NCI-H187 (cell line): ENCODE measurements at places on chromosomes 16 and 17.
A peak's percentile ranks its signal among the peaks of the same experiment; 100 is the strongest.

DNA sequence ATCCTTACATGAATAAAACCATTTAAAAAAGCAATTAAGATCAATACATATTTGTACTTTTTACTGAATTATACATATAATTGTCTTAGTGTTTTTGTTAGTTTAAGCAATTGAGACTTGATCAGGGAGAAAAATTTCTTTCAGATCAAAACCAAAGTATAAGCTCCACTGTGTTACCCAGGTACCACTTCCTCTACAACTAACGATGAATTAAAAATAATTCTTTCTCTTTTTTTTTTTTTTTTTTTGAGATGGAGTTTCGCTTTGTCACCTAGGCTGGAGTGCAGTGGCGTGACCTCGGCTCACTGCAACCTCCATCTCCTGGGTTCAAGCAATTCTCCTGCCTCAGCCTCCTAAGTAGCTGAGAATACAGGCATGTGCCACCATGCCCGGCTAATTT is 6.8 kb downstream of the FBXO47 start:
- DNase-seq, result no peak

DNA sequence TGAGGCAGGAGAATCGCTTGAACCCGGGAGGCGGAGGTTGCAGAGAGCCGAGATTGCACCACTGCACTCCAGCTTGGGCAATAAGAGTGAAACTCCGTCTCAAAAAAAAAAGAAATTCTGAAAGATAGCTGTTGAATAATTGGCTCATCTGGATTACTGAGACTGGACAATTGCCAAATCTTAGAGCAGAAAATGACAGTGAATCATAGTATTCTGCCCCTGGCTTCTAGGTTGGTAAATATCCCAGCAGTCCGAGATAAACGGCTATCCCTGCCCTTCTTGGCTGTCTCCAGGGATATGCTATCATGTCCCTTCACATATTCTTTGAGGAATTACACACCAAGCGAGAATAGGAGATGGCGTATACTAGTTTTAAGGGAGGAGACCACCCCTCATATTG is 35.5 kb upstream of the METTL16 start:
- DNase-seq, result no peak

DNA sequence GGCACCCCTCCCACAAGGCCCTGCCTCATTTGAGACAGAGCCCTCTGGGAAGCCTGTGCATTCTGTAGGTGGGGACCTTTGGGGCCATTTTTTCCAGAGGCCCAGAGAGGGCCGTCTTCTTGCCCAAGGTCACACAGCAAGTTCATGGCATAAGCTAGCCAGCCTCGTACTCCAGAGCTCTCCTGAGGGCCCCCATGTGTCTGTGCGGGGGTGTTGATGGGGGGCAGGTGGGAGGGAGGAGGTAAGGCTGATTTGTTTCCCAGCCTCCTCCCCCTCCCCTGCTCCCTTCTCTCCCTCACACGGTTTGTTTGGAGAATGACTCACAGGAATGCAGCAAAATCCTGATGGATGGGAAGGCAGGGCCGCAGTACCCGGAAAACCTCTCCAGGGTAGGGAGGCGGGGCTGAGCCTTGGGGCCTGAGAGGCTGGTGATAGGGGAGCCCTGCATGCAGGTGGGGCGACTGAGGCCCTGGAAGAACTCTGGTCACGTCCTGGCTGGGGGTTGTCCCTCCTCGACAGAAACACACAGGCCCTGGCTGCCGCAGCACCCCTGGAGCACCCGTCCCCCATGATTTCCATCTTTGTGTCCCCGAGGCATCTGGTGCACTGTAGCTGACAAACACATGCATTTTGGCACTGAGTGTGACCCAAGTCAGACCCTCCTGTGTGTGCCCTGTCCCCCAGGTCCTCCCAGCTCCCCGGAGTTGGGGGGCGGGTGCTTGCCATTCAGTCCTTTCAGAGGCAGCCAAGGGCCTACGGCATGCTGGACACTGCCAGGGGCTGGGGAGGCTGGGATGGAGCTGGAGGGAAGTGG is 29.7 kb downstream of the RAI1 start:
- no peak for DNase-seq

DNA sequence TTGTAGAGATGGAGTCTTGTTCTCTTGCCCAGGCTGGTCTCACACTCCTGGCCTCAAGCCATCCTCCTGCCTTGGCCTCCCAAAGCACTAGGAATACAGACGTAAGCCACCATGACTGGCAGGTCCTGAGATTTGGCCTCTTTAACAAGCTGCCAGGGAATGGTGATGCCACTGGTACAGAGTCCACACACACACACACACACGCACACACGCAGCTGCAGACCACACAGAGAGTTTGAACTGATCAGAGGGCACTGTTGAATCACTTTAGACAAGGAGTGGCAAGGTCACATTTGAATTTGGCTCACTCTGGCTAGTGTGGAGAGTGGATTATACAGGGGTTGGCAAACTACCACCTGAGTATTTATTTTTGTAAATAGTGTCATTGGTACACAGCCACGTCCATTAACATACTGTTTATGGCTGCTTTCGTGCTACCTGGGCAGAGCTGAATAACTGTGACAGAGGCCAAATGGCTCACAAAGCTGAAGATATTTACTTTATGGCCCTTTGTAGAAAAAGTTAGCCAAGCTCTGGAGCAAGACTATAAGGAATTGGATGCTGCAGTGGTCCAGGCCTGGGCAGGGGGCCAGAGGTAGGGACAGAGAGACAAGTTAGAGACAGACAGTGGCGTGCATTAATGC is 9.9 kb downstream of the ITPRIPL2 start:
- DNase-seq, result no peak

- peak; percentile 34 for DNase-seq
Measured at GRCh38 chr17:42578282-42578869, 847 bp upstream of the PSMC3IP start.

GRCh38 chr16:15803618-15804017 is 53.2 kb downstream of the MYH11 start:
- no peak for DNase-seq

- no peak for DNase-seq
Measured at GRCh38 chr17:34760931-34761495, 181.6 kb downstream of the TMEM132E start.

GRCh38 chr17:39151150-39151942 is at the start of gene PLXDC1:
TSS of gene PLXDC1 (minus strand) at chr17:39151637. CDS start at chr17:39151437, 200 bp downstream.
- no peak for DNase-seq

DNA sequence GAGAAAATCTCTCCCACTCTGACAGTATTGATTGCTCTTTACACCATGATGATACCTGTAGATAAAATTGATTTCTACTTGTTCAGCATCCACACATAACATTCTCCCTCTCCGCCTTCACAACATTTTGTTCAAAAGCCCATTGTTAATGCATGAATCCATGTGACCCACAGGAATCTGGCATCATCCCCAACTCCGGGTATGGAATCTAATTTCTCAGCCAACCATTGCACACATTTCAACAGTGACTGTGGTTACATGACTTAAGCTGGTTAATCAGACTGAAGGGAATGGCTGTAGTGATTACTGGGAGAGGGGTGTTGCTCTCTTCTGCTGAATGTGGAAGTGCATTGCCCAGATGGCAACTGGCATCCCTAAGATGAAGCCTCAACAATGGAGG is 161.4 kb upstream of the C16orf82 start:
- DNase-seq, result no peak

DNA sequence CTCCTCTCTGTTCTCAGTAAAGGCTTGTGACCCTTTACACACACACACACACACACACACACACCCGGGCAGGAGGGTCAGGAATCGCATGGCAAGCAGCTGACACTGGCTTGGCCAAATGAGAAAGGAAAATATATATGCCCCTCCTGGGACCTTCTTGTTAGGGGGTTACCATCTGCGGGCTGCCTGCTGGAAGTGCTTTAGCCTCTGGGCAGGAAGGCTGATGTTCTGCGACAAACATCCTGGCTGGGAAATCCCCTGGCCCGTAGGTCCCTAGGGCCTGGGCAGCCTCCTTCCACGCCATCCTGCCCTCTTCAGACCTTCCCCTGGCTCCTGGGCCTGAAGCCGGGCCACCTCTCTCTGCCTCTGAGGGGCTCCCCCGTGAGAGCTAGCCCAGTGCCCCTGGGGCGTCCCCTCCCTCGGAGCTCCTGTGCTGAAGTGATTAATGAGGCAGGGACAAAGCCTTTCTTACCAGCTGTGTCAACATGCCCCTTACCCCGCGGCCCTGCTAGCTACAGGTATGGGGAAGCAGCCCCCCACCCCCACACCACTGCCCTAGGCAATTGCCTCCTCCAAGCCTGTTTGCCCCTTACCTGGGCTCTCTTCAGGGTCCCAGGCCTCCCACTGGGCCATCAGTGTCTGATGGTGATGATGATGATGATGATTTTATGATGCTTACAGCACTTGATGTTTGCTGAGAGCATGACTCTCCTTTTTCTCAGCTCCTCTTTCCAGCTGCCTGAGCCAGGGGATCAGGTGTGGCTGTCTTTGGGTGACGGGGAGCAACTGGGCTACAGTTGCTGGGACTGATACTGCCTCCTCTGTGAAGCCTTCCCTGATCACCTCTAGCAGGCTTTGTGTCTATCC is 32.8 kb upstream of the ETV4 start:
- DNase-seq, result no peak

- no peak for DNase-seq
Measured at GRCh38 chr17:1313270-1314005, 34.0 kb downstream of the TRARG1 start.

DNA sequence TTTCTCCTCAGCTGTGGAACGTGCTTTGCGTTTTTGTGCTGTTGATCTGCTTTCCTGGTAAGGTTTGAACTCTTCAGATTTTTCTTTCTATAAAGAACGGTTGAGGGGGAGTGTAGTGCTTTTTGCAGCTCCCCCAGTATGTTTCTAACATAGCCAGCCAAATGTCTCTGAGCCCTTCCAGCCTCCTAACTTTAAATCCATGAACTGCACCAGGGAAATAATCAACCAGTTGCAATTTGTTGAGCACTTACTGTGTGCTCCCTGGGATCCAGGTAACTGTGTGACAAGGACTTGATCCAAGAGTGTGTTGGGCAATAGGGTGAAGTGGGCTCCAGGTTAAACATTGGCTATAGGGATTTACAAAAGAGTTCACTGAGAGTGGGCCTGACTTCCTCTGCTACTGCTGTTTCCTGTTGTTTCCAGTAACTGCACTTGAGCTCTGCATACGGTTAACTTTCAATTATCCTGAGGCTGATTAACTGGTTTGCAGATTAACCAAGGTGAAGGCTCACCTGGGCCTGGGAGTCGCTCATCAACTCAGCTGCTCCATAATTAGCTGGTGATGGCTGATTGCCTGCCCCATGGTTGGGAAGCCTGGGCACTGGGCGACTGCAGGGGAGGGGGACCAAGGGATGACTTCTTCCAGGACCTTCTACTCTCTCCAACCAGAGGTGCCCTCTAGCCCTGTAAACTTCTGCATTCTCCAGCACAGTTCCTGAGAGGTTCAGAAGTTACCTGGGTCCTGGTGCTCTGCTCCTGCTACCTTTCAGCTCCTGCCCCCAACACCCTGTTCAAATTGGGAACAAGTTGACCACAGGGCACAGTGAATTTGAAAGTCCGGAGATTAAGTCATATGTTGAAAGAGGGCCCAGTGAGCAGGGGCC is 19.5 kb downstream of the HLF start:
- DNase-seq, result no peak

DNA sequence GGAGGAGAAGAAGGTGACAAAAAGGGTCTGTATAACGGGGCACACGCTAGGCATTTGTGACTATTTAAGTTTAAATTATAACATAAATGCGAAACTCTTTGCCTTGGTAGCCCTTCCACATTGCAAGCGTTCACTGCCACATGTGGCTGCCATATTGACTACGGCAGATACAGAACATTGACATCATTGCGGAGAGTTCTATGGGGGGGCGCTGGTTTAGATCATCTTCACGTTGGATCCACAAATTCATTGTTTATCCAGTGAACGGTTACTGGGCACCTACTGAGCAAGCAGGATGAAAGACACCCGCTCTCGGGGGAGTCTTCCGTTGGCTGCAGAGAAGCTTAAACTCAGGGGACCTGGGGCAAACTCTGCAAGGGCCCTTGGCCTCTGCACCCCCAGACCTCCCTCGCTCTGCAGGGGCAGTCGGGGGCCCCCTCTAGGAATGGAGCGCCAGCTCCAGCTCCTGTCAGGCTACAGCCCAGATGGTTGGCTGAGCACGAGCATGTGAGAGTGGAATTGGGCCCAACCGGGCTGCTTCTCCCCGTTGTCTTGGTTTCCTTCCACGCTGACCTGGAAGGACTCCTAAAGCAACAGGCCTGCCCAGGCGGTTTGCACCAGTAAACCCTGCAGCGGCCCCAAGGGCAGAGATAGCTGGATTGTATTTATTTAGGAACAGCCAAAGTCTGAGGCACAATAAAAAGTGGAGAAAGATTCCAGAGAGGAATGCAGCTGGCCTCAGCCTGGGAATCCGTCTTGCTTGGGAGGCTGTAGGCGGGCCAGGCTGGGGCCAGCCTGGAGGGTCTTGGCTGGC is 172.2 kb downstream of the SEC14L1 start:
- no peak for DNase-seq

DNA sequence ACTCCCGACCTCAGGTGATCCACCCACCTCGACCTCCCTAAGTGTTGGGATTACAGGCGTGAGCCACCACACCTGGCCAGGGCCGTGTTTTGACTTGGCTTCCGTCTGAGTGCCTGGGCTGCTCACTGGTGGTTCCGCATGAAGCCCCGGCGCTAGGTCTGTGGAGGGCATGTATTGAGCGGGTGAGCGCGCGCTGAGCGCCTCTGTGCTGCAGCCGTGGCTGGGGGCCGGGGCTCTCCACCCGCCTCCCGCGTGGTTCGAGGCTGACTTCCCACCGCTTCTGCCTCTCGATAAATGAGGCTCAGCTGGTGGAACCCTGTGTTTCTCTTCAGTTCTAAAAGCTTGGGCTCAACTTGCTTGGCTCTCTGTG is 38.9 kb upstream of the ATP2A3 start:
- no peak for DNase-seq

DNA sequence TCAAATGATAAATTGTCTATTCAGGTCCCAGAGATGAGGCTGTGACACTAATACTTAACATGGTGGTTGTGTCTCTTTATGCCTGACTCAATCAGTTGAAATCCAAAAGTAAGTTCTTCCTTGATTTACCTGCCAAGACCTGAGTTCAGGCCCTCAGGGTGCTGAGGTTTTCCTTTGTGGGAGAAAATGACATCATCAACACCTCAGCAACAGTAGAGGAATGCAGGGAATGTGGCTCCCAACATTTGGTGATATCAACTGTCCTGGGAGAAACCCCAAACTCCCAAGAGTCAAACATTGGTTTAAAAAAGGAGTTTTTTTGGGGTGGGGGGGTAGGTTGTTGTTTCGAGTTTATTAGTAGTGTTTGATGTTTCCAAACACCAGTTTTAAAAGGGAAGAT is 14.7 kb downstream of the RNF43 start:
- DNase-seq, result no peak

- DNase-seq, result no peak
Measured at GRCh38 chr17:1486802-1487695, 5.4 kb downstream of the MYO1C start.

DNA sequence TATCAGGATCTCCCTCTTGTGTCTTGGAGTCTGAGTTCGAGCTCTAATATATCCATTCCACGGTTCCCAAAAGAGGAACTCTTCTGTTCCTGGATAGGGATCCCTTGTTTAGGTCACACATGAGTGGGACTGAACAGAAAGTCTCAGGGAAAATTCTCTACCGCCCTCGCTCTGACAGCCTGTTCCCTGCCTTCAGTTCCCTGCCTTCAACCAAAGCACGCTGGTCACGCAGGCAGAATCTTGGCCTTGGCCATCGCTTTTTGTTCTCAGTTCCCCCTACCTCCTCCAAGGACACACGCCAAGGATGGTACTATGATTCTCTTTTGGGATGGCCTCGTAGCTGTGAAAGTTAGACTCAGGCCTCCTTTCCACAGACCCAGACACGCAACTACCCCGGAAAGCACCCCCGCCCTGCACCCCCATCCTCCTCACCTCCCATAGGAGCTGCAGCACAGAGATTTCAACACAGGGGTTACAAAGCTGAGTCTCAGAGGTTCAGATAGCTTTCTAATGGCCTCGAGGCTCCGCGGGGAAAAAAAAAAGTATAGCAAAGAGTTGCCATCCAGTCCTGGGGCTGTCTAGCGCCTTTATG is 1.5 kb upstream of the SHISA6 start:
- no peak for DNase-seq
